ENCODE measurements at places on chromosomes 1 and 21.

- DNase-seq, result peak; percentile 50
These were observed 68.0 kb upstream of the AKT3 start for GRCh38 chr1:243917863-243918565.

DNA sequence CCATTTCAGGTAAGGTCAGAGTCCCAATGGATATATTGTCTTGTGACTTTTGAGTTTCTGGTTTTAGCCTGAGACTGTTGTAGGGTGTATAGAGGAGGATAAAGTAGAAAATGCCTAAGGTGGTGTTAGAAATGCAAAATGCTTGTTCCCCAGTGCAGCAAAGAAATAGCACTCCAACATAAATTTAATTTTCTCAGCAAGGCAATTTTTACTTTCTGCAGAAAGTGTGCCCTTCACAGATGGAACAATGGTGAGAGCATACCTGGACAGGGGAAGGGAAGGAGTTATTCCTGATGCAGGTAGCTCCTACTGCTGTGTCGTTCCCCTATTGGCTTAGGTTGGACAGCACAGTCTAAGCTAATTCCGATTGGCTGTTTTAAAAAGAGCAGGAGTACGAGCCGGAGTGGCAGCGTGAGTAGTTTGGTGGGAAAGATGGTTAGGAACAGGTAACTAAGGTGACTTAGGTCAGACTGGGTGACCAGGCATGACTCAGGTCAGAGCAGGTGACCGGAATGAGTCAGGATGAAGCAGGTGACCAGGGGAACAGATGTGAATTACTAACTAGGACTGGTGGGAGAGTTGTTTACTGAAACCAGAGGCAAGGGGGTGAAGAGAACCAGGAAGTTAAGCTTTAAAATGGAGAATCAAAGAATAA, 21.5 kb downstream of the SPATA45 start:
- no peak for DNase-seq

- DNase-seq, result no peak
These were observed 595.1 kb upstream of the ZP4 start for GRCh38 chr1:238485912-238486209.

DNA sequence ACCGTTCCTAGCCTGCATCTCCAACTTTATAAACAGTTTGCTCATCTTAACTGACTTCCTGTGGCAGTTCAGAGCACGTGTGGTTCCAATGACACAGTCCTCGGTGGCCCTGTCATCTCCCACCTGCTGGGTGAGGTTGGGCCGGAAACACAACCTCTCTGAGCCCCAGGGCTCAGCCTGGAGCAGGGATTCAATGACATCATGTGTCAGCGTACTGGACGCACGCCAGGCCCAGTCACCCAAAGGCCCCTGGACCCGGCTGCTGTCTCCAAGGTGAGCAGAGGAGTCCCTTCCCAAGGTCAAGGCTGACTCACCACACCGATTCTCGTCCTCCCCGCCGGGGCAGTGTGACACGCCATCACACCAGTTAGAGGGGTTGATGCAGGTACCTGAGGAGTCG, 19.9 kb downstream of the TMPRSS2 start:
- DNase-seq, result no peak

- DNase-seq, result peak; percentile 8
These were observed 57.0 kb downstream of the HIVEP3 start for GRCh38 chr1:41861535-41862383.

GRCh38 chr1:167517535-167518330, 596 bp downstream of the CD247 start:
- DNase-seq, result no peak

DNA sequence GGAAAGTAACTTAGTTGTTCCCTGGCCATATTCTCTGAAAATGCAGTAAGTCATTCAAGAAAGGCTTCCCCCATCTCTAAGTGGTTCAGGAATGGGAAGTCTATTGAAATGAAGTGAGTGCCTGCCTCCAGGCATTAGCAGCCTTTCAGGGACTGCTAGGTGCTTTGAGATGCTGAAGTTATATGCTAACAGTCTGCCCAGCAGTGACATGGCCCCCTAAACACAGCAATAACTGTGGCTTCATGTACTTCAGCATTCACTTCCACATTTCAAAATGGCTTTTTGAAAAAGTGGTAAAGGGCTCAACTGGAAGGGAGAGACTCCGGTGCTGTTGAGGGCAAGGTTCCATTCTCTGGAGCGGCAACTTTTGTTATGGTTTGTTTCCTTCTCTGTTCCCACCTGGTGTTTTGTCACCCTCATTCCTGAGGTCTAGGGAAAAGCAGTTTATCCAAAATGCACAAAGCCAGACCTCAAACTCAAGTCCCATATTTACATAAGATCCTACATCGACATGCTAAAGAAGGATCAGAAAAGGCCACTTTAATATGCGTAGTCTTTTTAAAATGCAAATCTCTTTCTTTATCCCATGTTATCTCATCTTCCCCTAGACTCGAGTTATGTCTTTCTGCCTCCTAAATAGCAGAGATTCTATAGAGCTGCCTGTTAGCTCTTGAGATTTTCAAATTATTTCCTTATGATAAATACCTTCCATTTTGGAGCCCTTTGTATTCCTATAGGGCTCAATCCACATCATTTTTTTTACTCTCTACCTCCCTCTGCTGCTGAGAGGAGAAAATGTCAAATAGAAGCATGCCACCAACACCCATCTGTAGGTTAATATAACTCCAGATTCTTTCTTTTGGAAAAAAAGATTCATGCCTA, 34.2 kb upstream of the LRRC8C start:
- peak; percentile 43 for DNase-seq

- peak; percentile 14 for DNase-seq
These were observed 278.4 kb downstream of the TM2D1 start for GRCh38 chr1:61446531-61446991.

- peak; percentile 58 for DNase-seq
These were observed 36.3 kb upstream of the IL10 start for GRCh38 chr1:206808615-206809014.

- no peak for DNase-seq
These were observed 295.2 kb downstream of the HLX start for GRCh38 chr1:221174330-221174993.
